MCF 10A (cell line): ENCODE measurements at places on chromosomes 3 and 15. TPM values are rescaled to one million over a fixed set of nuclear protein-coding genes. Genes with fewer than 3 reads are reported as not detected.

Gene KLHL40
- total RNA-seq = not detected in 2 replicates

Gene CD200
- 0.44 TPM in 1 of 2 replicates, not detected in the other for total RNA-seq

Gene WDR93
- total RNA-seq = 0.33 and 0.47 TPM in 2 replicates

Gene FBXW12
- not detected in 2 replicates for total RNA-seq

Gene RTP3
- total RNA-seq = not detected in 2 replicates

Gene CCDC54
- not detected in 2 replicates for total RNA-seq

Gene AHSG
- not detected in 2 replicates for total RNA-seq

Gene KLF15
- total RNA-seq = 5.3 and 8.3 TPM in 2 replicates

Gene PPP1R2
- total RNA-seq = 53.0 and 68.6 TPM in 2 replicates

Gene ZNF620
- total RNA-seq = 2.8 and 2.9 TPM in 2 replicates

Gene RHOV
- 1.2 and 1.7 TPM in 2 replicates for total RNA-seq

Gene CFAP20DC
- 1.1 and 1.5 TPM in 2 replicates for total RNA-seq

Gene A4GNT
- not detected in 2 replicates for total RNA-seq

Gene FBXO40
- not detected in 2 replicates for total RNA-seq

Gene SCAANT1
- not detected in 2 replicates for total RNA-seq

Gene ACSBG1
- total RNA-seq = not detected in 2 replicates

Gene C3orf22
- total RNA-seq = not detected in 2 replicates

Gene WDR5B
- 10.0 and 11.0 TPM in 2 replicates for total RNA-seq

Gene PTPRG
- 47.9 and 54.5 TPM in 2 replicates for total RNA-seq

Gene TUSC2
- total RNA-seq = 14.5 and 20.4 TPM in 2 replicates

Gene CHRNA7
- 0.20 and 0.23 TPM in 2 replicates for total RNA-seq

Gene TOP2B
- 77.8 and 88.7 TPM in 2 replicates for total RNA-seq

Gene GABRG3
- total RNA-seq = not detected in 2 replicates

Gene HTR3E
- total RNA-seq = not detected in 2 replicates

Gene ALG3
- total RNA-seq = 60.4 and 77.8 TPM in 2 replicates

Gene ZNF662
- total RNA-seq = not detected in 2 replicates

Gene SAXO2
- 3.9 and 4.2 TPM in 2 replicates for total RNA-seq

Gene ADPRH
- not detected in 2 replicates for total RNA-seq

Gene KNL1
- total RNA-seq = 7.9 and 11.4 TPM in 2 replicates

Gene GP5
- 0.15 TPM in 1 of 2 replicates, not detected in the other for total RNA-seq

Gene WDR76
- 3.0 and 6.9 TPM in 2 replicates for total RNA-seq

Gene MORC1
- total RNA-seq = not detected in 2 replicates

Gene ARGFX
- not detected in 2 replicates for total RNA-seq

Gene UBAP1L
- total RNA-seq = 3.0 and 3.5 TPM in 2 replicates

Gene CDC25A
- 7.3 and 8.6 TPM in 2 replicates for total RNA-seq

Gene IL17RD
- total RNA-seq = 0.91 and 1.2 TPM in 2 replicates

Gene EPHA3
- total RNA-seq = not detected in 2 replicates

Gene RMDN3
- total RNA-seq = 31.8 and 36.1 TPM in 2 replicates

Gene AP4E1
- total RNA-seq = 25.5 and 28.2 TPM in 2 replicates

Gene COLQ
- total RNA-seq = 0.44 and 1.4 TPM in 2 replicates

Gene HOMER2
- 8.8 and 17.0 TPM in 2 replicates for total RNA-seq
